ENCODE measurements at places on chromosomes 3 and 15. TPM values are rescaled to one million over a fixed set of nuclear protein-coding genes. Genes with fewer than 3 reads are reported as not detected.

DNA sequence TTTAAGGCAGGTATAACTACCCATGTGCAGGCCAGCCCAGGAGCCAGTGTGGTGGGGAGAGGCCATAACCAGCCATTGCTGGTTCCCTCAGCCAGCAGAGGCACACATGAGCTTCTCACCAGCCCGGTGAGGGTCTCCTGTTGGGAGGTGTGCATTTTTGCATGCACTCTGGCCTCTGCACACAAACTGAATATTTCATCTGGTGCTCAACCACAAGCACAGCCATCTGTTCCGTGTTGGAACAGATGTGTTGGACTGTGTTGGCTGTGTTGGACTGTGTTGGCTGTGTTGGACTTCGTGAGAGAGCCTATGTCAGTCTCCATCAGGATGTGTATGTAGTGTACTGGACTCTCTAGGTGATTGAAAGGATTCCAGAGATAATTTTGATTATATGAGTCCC is 67.2 kb downstream of the RPL39L start:
- DNase-seq = no peak

DNA sequence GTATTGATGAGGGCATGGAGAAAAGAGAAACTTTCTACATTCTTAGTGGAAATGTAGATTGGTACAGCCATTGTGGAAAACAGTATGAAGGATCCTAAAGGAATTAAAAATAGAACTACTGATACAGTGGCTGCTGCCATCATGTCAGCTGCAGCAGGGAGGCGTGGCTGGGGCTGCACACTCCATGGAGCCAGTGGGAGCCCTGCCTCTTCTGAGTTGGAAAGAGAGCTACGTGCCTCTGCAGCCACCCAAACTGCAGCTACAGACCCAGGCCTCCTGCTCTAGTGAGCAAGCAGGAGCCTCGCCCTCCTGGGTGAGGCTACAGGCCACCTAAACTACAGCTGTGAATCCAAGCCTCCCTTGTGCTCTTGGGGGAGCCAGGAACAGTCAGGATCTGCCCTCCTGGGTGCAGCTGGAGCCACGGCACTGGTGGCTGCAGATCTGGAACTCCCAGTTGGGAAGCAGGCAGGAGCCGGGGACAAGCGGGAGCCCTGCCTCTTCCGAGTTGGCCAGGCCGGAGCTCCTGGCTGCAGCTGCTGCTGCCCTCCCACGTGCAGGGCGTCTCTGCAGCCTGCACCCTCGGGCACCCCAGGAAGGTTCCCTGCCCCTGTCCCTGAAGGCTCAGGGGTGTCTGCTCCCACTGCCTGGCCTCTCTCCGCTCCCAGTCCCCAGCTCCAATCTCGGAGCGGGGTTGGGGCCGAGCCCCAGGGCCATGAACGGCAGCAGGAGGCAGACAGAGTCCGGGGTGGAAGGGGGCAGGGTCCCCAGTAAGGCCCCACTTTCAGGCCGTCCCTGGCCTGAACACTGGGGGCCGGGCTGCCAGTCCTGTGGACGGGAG is 64.5 kb downstream of the THBS1 start:
- DNase-seq = no peak

GRCh38 chr15:72785432-72785831 is 1.9 kb upstream of the ADPGK start:
- no peak for DNase-seq

- DNase-seq = no peak
Observed at GRCh38 chr3:77917225-77917624, 877.3 kb downstream of the ROBO2 start.

- no peak for DNase-seq
Observed at GRCh38 chr3:102736288-102736974, 301.6 kb downstream of the ZPLD1 start.

ITPKA gene
- 0.68 TPM for polyA plus RNA-seq

TM4SF18 gene
- polyA plus RNA-seq = 31.3 TPM

DNA sequence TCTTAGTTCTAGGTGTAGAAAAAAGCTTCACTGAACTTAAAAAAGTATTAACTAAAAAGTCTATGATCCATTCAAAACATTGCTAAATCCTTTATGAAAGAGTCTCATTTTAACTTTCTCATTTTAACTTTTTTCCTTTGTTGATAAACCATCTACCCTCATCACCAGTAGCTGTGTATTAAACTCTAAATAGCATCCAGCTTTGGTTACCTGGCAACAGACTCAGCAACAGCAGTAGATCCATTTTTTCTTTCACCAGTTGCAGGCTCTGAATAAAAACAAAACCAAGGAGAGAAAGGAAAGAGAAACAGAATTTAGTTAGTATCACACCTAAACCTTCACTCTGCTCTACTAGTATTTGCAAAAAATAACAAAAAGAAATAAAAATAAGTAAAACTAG is 51.6 kb downstream of the TP53BP1 start:
- no peak for DNase-seq

DNA sequence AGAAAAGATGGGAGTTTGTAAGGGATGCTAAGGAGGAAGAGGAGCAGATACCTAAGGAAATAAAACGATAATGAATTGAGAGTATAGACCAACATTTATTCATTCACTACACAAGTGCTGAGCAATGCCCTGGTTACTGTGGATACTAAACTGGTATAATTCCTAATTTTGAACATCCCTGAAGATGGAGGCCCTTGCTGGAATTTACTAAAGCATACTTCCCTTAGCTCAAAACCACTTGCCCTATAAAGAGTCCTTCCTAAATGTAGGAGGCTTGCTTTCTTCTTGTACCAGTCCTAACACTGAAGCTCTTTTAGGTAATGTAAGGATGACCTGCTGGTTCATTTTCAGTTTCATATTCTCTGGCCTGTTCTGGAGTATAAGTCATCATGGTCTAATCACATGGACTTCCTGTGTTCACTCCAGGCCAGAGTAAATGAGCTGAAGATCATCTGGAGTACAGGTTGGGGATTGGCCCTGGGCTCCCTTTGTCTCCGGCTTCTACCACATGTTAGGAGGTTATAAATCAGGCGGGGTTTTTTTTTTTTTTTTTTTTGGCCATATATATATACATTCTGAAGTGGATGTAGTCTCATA is 40.1 kb upstream of the MTMR10 start:
- DNase-seq = no peak

GRCh38 chr3:160677459-160677881 is 510 bp downstream of the ARL14 start:
- DNase-seq = no peak

KIF23 gene
- 33.9 TPM for polyA plus RNA-seq

- DNase-seq = no peak
Observed at GRCh38 chr3:146625186-146625775, 20.1 kb upstream of the PLSCR5 start.

- DNase-seq = no peak
Observed at GRCh38 chr3:134798681-134799311, 3.7 kb downstream of the EPHB1 start.

PAK2 gene
- polyA plus RNA-seq = 90.8 TPM

IQCF5 gene
- not detected for polyA plus RNA-seq

- DNase-seq = no peak
Observed at GRCh38 chr15:45499426-45499825, 23.1 kb downstream of the SLC30A4 start.

- no peak for DNase-seq
Observed at GRCh38 chr3:27720899-27721716, 1.0 kb downstream of the EOMES start.

CD86 gene
- 2.0 TPM for polyA plus RNA-seq

DNA sequence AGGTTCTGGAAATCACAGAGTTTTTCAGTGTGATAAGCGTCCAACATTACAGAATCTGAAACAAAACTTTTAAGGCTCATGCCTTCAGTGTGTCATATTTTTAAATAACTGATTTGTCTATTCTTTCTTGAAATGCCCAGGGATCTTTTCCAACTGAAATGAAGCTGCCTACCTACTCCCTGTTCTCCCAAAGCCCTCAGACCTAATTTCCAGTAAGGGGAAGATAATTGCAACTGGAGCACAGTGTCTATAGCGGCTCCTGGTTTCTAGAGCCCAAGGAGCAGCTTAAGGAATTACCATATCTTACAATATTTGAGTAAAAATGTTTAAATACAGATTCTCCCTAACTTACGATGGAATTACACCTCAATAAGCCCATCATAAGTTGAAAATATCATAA is 33.0 kb downstream of the LRRC2 start:
- DNase-seq = no peak

DCLK3 gene
- 0.89 TPM for polyA plus RNA-seq
